ENCODE measurements at places on chromosomes 3 and 15.

DNA sequence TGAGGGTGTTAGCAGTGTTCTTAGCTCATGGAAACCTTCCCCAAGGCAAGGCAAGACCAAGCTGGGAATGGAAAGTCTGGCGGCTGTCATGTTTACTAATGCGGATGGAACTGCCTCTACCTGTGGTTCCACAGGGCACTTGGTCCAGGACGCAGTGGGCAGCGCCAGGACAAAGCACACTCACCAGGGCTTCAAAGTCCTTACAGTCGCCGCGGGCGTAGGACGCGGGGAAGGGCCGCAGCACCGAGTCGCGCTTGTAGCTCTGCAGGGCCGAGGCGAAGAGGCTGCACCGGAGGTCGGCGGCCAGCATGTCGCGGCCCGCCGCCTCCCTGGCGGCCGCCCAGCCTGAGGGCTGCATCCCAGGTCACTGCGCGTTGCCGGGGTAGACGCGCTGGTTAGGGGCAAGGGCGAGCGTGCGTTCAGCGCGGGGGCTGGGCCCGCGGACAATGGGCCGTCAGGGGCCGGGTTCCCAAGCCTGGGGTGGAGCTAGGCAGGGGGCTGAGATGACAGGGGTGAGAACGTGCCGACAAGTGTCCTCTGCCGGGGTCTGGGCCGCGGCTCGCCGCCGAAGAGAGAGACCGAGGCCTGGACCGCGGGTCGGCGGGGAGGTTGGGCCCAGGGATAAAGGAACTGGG, 497 bp downstream of the PARP16 start:
- DNase-seq: no peak

DNA sequence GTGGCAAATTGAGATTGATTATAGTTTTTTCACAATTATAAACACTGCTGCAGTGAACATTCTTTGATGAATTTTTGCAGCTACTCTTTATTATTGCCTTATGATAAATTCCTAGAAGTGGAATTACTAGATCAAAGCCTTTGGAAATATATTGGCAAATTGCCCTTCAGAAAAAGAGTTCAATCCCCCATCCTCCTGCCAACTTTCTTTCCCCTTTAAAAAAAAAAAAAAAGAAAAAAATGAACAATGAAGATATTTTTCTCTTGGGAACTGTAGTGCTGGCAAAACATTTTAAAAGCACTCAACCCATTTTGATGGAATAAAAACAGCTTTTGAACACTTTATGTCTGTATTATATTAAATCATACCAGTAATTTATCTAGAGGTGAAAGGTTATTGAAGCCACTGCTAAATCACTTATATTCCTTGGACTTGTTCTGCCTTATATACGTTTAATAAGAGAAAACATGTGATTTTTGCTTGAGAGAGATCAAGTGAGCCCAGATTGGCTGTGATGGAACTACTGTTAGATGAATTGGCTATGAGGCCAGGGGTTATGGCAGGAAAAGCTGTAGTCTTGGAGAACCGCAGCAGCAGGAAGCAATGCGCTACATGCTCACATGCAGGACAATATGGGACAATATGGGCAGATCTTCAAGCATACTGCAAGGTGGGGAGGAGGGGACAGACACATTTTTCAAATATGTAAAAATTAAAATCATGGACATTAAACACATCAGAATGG, 212.8 kb upstream of the C2CD4B start:
- DNase-seq: no peak

- DNase-seq: no peak
Observed at GRCh38 chr15:72231833-72232478, 966 bp upstream of the PKM start.

DNA sequence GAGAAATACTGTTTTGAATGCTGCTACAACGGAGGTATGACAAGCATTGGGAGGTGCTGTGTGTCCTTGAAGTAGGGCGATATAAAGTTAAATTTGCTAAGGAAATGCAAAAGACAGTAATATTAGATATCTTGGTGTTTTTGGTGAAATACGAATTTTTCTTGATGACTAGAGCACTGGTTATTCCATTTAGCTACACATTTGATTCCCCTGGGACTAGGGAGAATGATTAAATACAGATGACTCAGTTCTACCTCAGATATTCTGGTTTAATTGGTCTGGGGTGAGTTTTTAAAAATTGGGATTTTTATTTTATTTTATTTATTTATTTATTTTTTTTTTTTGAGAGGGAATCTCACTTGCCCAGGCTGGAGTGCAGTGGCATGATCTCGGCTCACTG, 18.7 kb upstream of the GADL1 start:
- DNase-seq: no peak

DNA sequence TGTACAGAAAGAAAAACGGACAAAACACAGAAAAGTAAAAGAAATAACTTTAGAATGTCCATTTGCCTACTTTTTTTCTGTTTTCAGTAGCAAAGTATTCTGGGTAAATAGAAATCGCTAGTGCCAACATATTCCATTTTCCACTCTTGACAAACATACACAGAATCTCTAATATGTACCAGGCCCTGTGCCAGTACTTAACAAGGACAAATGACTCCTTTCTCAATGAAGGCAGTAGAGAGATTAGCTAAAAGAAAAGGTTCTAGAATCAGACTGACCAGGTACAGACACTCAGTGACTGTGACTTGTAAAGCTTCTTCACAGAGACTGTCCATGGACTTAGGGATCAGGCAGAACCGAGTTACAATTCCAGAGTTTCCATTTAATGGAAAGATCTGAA, 165.8 kb upstream of the STAC start:
- no peak for DNase-seq

DNA sequence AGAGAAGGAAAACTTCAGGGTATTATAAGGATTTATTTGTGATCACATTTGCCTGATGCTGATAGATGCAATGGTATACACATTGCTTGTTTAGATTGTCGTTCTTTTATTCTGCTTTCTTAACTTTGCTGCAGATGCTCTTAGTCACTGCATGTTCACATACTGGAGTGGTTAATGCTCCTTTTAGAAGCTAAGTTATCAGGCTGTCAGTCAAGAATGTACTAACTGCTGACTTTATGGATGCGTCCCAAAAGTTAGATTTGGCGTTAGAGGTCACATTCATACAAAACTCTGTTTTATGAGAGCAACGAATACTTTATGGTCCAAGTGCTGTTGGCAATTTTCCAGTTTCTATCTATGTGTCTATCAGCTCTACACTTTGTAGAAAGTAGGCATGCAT, 160.7 kb downstream of the BBX start:
- no peak for DNase-seq

DNA sequence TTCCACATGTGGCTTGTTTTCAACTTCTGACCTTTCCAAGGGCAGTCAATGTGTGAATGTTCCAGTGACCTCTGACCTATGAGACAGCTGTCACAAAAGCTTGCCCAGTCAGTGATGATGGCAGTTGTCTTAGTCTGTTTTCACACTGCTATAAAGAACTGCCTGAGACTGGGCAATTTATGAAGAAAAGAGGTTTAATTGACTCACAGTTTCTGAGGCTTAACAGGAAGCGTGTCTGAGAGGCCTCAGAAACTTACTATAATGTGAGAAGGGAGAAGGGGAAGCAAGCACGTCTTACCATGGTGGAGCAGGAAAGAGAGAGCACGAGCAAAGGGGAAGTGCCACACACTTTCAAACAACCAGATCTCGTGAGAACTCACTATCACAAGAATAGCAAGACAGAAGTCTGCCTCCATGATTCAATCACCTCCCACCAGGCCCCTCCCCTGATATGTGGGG, 95.6 kb downstream of the ECT2 start:
- no peak for DNase-seq

DNA sequence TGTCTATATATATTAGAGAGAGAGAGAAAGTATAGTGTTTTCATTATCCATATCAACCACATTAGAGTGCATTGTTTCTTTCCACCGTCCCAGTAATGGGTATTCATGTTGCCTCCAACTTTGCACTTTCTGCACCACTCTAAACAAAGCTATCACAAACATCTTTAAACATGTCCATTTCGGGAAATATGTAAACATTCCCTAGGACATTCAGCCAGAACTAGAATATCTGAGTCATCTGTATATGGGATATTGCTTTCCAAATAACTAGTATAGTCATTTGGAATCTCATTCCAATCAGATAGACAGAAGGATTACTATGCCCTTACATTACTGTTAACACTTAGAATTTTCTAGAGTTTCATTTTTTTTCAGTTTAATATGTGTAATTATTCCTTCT, 914.9 kb upstream of the EPHA6 start:
- DNase-seq: no peak

GRCh38 chr3:53211706-53212702, 43.8 kb downstream of the TKT start:
- no peak for DNase-seq

DNA sequence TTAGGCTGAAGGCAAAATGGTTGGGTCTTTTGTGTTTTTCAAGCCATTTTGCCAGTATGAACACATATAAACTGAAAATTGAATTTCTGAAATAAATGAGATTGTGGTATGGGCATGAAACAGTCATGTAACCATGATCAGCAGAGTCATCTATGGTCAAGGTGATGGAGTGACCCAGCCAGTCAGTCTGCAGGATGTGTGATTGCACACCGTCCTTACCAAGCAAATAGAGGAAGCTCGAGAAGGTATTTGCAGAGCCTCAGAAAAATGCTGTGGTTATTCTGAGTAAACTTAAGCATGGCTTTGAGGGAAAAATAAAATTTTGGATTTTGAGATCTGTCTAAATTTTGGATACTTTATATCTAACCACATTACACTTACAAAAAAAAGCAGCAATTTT, 95.9 kb upstream of the RNF7 start:
- no peak for DNase-seq

DNA sequence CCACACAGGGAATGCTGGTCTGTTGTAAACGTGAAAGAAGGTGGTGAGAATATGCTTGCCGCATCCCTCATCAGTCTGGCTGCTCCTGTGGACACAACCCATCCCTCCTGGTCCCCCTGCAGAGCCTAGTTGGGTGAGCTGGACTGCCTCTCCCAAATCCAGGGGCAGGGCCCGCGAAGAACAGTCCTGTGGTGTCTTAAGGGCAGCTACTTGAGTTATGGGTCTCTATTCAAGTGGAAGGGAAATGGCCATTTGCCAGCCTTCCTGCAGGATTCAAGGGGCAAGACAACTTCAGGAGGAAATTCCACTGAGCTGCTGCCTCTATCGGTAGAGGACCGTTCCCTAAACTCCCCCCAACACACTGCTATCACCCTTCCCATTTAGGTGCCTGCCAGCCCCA, 98.9 kb downstream of the IQSEC1 start:
- DNase-seq: no peak

DNA sequence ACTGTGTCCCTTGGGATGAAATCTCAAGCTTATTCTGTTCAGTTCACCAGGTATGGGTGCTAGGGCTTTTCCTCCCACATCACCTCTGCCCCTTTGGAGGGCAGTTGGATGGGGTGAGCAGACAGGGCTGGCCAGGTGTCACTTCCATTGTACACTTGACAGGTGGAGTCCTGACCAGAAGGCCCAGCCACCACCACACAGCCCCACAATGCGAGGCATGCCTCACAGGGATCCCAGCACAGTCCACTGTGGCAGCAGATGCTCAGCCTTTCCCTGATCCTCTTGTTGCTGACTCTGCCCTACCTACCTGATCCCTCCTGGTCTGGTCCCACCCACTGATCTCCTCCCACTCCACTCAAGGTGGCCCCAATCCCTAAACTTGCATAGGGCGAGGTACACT, 88.2 kb downstream of the ANP32A start:
- no peak for DNase-seq

DNA sequence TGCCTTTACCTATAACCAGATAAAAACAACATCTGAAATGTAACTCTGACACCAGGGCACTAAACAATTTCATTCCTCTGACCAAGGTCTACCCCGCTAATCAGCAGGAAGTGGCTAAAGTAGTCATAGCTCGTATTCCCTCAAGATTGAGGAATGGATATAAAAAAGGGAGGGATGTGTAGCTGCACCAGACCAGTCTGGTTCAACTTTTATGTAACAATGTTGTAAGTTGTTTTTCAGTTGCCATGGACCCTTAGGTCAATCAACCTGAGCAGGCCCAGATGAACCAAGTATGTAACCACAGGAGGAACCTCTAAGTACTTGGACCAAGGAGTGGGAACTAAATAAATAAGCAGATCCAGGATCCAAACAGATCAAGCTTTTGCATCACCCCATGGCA, 28.4 kb upstream of the IFT57 start:
- no peak for DNase-seq

DNA sequence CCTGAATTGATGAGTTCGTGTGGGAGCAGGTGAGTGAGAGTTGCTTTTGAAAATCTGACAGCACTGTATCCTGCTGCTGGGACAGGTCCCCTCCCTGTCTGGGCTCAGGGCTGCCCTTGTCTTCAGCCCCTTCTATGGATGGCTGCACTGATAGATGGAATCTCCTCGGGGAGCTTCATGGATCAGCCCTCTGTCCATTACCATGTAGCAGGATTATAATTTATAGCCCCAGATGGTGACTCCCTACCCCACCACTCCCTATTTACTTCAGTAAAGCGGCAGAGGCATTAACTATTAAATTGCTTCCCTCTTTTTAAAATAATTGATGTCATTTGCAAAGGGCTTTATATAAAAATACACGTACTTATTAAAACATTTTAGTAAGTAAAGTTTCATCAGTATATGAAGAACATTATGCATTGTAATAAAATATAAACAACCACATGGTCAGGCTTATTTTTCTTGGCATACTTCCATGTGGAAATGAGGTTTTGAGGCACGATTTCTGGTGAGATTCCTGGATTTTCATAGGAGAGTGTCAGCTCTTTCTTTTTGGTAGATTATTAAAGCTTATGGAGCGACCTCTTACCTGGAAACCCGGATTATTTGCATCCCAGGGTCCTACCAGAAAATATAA, 38.5 kb downstream of the MAP3K13 start:
- DNase-seq: no peak

DNA sequence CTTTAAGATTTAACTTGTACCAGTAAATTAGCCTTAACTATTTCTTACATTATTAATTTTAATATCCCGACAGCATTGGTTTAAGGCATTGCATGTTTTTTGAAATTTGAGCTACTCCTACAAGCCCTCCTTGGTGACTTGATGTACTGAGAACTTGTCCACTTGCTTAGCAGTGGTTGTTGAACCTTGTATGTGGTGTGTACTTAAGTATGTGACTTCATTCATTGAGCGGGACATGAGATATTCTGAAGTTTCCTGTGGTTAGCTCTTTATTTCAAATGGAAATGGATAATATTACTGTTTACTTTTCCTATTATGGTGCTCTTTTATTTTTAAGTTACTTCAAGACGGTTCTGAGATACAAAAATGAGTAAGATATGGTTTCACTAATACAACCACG, 3.6 kb upstream of the COL6A5 start:
- DNase-seq: no peak

GRCh38 chr3:114447950-114448479, 154.2 kb downstream of the TIGIT start:
- DNase-seq: no peak

- no peak for DNase-seq
Observed at GRCh38 chr3:129620828-129621559, 14.5 kb upstream of the PLXND1 start.

DNA sequence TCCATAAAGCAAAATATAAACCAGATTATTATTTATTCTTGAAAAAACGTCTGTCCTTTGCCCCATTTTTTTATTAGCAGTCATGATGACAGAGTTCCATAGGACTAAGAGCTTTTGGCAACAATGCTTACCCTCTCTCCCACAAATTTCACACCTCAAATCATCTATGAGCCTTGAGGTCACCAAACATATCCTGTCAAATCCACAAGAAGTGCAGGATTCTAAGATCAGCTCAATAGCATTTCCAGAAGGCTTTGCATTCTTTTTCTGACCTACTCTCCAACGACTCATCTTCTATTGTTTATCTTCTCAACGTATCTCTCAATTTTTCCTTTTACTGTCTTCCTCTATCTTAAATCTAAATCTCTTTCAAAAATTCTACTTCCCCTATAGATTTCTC, 619.1 kb upstream of the BCHE start:
- no peak for DNase-seq

- DNase-seq: peak; percentile 94
Observed at GRCh38 chr15:39171944-39172368, 408.9 kb upstream of the THBS1 start.

Data from RWPE2 (cell line).